ENCODE measurements at places on chromosomes 7 and 10. TPM values are rescaled to one million over a fixed set of nuclear protein-coding genes. Genes with fewer than 3 reads are reported as not detected.

DNA sequence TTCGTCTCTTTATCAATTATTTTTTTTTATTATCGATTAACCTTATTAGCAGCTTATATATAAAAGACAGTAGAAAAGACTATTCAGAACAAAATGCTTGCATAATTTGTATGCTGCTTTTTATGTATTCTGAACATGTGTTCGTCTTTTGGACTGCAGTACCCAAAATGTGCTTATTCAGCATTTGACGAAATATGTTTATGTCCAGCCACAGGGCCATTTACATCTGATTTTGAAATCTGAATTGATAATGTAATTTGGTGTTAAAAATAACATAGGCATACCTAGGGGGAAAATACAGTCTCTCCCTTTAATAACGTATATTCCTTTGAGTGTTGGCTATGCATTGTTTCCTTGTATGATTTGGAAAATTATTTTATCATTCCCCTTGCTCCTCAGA lies 386.0 kb downstream of the EXOC4 start:
- DNase-seq: no peak

DNA sequence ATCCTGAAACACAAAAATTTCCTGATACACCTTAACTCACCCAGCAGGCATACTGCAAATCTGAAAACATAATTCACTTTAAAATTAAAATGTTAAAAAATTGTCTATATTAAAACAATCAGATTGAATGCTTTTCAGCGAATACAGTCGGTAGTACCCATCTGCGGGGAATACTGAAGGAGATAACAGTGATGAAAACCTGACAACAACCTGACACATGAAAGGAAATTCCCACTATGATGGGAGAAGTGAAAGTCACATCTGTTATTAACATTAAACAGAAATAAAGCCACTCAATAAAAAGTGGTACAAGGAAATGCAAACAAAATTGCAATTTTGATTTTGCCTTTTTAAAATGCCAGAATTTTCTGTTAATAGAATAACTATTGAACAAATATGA lies 448.0 kb upstream of the SEMA3A start:
- no peak for DNase-seq

DNA sequence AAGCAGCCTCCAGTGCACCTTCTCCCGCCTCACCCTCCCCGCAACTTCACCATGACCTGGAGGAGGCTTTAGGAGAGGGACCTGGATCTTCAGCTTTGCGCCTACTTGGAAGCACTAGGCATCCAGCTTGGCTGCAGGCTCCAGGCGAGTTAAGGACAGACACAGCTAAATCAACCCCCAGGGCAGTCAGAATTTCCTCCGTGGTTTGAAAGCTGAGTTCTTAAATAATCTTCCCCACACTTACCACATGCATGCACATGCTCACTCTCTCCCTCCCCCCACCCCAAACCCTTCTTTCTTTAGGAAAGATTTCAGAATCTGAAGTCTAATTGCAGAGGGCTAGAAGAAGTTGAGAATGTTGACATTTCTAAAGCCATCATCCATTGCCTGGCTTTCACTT lies 36.7 kb upstream of the LRRC4 start:
- no peak for DNase-seq

GRCh38 chr7:28595801-28596200 lies 183.5 kb downstream of the CREB5 start:
- no peak for DNase-seq

DNA sequence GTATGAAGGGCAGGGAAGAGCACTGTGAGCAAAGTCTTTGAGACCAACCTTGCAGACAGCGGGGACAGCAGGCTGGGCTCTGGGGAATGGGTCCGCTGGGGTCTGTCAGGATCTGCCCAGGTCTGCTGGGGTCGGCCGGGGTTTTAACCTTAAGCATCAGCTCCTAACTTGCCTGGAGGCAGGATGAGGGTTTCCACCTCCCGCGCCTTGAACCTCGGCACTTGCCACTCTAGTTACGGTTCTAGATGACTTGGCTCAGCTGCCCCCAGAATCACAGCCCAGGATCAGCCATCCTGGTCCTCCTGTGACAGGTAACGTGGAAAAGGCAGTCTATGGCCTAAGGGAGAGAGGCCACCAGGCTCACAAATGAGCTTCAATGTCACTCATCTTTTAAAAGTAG lies 50.4 kb upstream of the CACUL1 start:
- DNase-seq: no peak

DNA sequence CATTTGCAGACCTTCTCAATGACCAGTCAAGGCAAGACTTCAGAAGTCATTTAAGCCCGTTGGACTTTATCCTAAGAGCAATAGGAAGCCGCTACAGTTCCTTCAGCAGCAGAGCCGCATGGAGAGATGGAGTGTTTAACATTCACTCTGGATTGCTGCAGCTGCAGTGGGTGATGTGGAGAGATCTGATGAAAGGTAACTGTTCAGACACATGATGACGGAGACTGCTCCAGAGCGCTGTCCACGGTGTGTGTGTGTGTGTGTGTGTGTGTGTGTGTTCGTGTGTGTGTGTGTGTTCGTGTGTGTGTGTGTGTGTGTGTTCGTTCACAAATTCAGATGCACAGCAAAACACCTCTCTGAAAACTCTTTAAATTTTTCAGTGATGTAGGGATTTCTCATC lies 37.0 kb downstream of the SEC61G start:
- no peak for DNase-seq

DNA sequence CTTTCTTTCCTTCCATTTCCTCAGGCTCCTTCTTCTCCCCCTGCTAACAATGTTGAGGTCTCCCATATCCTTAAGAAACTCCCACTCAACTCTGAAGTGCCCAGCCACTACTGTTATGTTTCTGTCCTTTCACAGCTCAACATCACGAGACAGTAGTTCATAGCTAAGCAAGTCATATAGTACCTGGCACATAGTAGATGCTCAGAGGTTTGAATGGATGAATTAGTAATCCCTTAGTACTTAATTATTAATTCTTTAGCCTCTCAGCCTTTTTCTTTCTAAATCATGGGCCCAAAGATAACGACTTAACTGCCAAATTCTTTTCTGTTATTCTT lies 22.6 kb downstream of the CSGALNACT2 start:
- DNase-seq: no peak

DNA sequence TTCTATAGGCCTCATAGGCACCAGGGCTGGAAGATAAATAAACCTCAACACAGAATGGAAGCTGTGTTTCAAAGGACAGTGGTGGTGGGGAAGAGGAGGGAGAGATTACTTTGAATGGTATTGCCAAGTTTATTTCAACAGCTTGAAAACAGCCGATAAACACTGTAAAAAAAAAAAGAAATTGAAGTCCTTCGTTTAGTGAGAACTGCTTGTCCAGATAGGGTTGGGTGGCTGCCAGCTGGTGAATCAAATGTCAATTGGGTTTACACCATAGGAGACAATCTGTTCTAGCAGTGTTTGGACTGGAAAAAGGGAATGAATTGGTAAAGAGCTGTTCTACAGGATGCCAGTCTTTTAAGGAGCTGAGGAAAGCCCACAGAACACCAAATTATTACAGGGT lies 254.8 kb downstream of the PHF14 start:
- no peak for DNase-seq

Gene FXYD4
- total RNA-seq: not detected

GRCh38 chr10:82544377-82544776 lies 669.4 kb downstream of the NRG3 start:
- DNase-seq: no peak

DNA sequence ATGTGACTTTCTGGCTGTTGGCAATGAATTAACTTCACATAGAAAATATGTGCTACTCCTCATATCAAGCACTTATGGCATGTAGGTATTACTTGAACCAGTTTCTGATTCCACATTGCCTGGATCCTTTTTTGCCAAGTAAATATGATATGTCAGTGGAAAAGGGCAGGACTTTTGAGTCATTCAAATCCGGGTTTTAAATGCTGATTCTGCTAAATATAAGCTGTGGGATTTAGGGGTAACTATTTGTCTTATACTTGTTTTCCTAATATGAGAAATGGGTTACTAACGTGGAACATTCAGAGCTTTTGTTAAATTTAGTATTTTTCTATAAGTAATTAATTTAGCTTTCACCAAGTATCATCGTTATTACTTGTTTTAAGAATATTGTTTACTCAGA lies 108.0 kb upstream of the HGF start:
- DNase-seq: no peak

GRCh38 chr10:60310740-60311139 lies 78.9 kb downstream of the ANK3 start:
- DNase-seq: no peak
